ENCODE measurements at places on chromosomes 7 and 10.

GRCh38 chr7:1769286-1770200 is 99.5 kb downstream of the ELFN1 start:
- DNase-seq: no peak

DNA sequence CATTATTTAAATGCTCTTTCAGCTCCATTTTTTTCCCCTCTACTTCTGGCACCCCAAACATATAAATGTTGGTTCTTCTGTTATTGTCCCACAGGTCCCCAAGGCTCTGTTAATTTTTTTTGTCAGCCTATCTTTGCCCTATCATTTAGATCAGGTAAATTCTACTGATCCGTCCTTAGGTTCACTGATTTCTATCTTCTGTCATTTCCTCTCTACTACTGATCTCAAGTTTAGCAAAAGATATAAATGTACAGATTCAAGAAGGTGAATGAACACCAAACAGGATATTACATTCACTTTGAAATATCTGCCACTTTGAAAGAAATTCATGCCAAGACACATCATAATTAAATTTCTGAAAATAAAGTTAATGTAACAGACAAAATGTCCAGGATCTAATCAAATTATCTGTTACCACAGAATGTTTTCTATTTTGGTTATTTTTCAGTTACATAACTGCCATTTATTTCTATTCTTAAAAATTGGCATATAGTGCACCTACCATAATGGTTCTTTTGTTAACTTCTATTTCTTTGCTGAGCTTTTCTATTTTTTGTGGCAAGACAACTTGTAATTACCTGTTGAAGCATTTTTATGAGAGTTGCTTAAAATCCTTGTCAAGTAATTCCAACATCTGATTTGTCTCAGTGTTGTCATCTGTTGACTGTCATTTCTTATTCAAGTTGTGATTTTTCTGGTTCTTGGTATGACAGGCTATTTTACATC is 12.1 kb upstream of the CUBN start:
- DNase-seq: no peak

GRCh38 chr7:95599069-95599468 is 2.8 kb upstream of the PDK4 start:
- DNase-seq: no peak

DNA sequence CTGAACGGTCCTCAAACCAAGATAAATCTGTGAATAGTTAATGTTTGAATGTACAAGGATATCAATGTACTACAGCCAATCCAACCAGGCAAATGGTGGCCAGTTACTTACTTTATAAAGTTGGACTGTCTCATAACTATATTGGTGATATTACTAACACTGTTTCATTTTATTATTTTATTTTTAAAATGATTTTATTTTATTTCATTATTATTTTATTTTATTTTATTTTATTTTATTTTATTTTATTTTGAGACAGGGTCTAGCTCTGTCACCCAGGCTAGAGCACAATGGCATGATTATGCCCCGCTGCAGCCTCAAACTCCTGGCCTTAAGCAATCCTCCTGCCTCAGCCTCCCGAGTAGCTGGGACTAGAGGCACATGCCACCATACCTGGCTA is 6.8 kb downstream of the IL15RA start:
- no peak for DNase-seq

All from activated CD4-positive, alpha-beta T cell treated with anti-CD3 and anti-CD28 coated beads for 48 hours (primary cell).